Hindlimb muscle (tissue), 1 donor: ENCODE measurements at places on chromosomes 5 and 9. TPM values are rescaled to one million over a fixed set of nuclear protein-coding genes. Genes with fewer than 3 reads are reported as not detected.

PGM5 gene
- polyA plus RNA-seq = 61.6 TPM

OLFML2A gene
- 175 TPM for polyA plus RNA-seq

TAF11L8 gene
- polyA plus RNA-seq = not detected

PCDHGB6 gene
- polyA plus RNA-seq = 4.0 TPM

GRCh38 chr9:38707885-38708637, 11.9 kb downstream of the FAM240B start:
- DNase-seq = no peak

GRCh38 chr9:127167560-127168326, 45.3 kb upstream of the ANGPTL2 start:
- DNase-seq = no peak

GRCh38 chr5:157476702-157477408, 16.8 kb downstream of the NIPAL4 start:
- peak; percentile 60 for DNase-seq

GRCh38 chr5:10567781-10568321, 4.0 kb downstream of the ANKRD33B start:
- no peak for DNase-seq

- no peak for DNase-seq
These were observed 410.3 kb downstream of the DTWD2 start for GRCh38 chr5:118578093-118578492.

GRCh38 chr5:112923148-112923917, 1.3 kb upstream of the REEP5 start:
- no peak for DNase-seq

DNA sequence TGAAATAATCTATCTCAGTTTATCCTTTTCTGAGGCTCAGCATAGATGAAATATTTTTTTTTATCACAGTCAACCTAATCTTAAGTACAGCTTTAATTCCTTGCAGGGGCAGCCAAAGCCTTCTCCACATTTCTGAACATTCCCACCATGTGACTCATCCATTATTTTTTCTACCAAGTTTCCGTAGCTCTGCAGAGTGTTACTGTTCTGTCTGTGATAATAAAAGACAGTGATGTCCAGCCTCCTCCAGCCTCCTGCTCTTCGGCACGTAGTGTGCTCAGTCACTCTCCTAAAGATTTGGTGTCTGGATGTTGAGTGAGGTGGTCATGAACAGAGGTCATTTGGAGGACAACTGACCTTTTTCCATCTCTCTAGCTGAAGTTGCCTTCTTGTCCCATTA, 338.1 kb upstream of the ADAMTS16 start:
- DNase-seq = no peak

- no peak for DNase-seq
These were observed 415.6 kb downstream of the IRX2 start for GRCh38 chr5:2335733-2336515.

- DNase-seq = no peak
These were observed 18.8 kb downstream of the FTMT start for GRCh38 chr5:121870489-121870888.
